ENCODE measurements at places on chromosomes 5 and 9. TPM values are rescaled to one million over a fixed set of nuclear protein-coding genes. Genes with fewer than 3 reads are reported as not detected.

The SHC3 gene
- 61.4 TPM for total RNA-seq

The TLX3 gene
- total RNA-seq, result not detected

The PCDHB13 gene
- under 0.01 TPM for total RNA-seq

The GARIN3 gene
- total RNA-seq, result not detected

The KIF4B gene
- total RNA-seq, result 0.15 TPM

The SHROOM1 gene
- total RNA-seq, result 8.6 TPM

The RAD23B gene
- 141 TPM for total RNA-seq

The CCNJL gene
- total RNA-seq, result 0.15 TPM

The RCL1 gene
- 8.4 TPM for total RNA-seq

The CTXN3 gene
- not detected for total RNA-seq

The IL13 gene
- total RNA-seq, result not detected

The BTNL9 gene
- not detected for total RNA-seq

The PCDH12 gene
- total RNA-seq, result 0.15 TPM

The PIGO gene
- 13.6 TPM for total RNA-seq

The DNAI1 gene
- total RNA-seq, result 0.58 TPM

The FBXL7 gene
- 7.3 TPM for total RNA-seq

The SARDH gene
- total RNA-seq, result 5.1 TPM

The DBH gene
- total RNA-seq, result not detected

The DMGDH gene
- 2.5 TPM for total RNA-seq

The PTBP3 gene
- total RNA-seq, result 13.6 TPM

The MSMP gene
- total RNA-seq, result 1.2 TPM

The IL5 gene
- not detected for total RNA-seq

The CD180 gene
- total RNA-seq, result under 0.01 TPM

All from smooth muscle cell of trachea (primary cell).